NCI-H1105 (cell line): ENCODE measurements at places on chromosomes 5 and 9.
A peak's percentile ranks its signal among the peaks of the same experiment; 100 is the strongest.

DNA sequence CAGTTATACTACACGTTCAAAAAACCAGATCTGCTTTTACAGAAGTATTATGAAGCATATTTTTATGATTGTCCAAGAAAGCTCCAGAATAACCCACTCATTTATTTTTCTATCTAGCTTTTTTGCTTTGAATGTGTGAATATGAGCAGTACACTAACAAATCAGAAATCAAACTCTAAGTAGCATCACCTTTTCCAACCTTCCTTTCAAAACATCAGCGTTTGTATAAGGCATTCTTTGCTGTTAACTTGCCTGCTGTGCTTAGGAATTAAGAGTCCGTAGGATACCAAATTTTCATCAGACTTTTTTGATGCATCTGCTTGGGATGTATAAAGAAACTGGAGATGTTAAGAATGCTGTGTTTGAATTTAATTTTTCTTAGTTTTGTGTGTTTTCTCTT is 3.8 kb downstream of the TLE4 start:
- no peak for DNase-seq

- no peak for DNase-seq
Observed at GRCh38 chr5:68344447-68345111, 129.0 kb downstream of the PIK3R1 start.

DNA sequence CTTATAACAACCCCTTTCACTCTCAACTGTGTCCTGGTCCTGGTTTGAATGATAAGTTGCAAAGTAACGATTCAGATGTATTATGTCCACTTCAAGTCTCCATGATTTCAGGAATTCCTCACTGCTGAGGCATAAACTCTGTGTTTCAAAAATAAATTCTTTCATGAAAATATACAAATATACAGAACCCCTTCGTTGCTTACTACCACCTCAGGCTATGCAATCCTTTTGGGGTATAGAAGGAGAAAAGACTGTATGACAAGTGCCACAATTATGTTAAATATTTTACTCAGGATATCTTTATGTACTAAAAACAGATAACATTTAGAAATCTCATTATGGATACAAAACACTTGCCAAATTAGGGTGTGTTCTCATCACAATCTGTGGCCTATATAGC is 190.7 kb downstream of the KCTD16 start:
- DNase-seq: no peak

GRCh38 chr5:34886392-34887119 is 28.7 kb downstream of the RAD1 start:
- no peak for DNase-seq

DNA sequence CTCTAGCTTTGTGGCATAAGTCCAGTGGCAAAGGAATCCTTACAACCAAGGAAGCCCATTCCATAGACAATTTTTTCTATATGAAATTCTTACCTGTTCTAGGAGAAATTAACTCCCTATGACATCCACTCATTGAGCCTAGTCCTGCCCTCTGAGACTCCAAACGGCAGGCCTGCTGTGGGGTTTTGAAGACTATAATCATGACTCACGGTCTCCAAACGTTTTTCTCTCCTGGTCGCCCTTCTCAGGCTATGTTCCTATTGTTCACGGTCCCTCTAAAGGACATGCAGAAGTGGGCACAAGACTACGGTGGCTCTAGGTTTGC is 611 bp downstream of the EXOSC3 start:
- DNase-seq: no peak

- DNase-seq: no peak
Observed at GRCh38 chr9:88874391-88874790, 116.9 kb upstream of the S1PR3 start.

DNA sequence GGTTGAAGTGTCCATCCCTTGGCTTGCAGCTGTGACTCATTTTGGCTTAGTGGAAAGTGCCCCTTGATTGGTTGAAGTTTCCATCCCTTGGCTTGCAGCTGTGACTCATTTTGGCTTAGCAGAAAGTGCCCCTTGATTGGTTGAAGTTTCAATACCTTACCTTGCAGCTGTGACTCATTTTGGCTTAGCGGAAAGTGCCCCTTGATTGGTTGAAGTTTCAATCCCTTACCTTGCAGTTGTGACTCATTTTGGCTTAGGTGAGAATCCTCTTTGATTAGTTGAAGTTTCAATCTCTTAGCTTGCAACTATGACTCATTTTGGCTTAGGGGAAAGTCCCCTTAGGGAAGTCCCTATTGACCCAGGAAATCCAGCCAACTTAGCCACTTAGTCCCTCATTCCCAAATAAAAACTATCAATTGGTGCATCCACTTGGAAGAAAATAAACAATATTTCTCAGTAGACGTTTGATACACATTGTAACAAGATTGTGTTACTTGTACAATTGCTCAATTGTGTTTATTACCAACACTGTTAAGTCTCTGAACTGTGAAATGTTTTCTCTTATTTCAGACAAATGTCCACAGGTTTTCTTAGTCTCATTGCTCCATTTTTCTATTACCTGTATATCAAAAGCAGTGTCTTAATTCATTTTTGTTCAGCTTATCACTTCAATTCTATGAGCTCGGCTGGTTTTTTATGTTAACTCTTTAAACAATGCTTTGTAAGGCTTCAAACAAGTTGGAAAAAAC is 2308.8 kb upstream of the ACO1 start:
- DNase-seq: no peak

GRCh38 chr5:35373249-35373648 is 143.0 kb upstream of the PRLR start:
- DNase-seq: no peak

- peak; percentile 6 for DNase-seq
Observed at GRCh38 chr5:145347026-145347616, 488.0 kb downstream of the PRELID2 start.

- DNase-seq: no peak
Observed at GRCh38 chr5:68500813-68501212, 285.3 kb downstream of the PIK3R1 start.

- DNase-seq: no peak
Observed at GRCh38 chr9:130662970-130663257, 1.5 kb upstream of the PRDM12 start.

DNA sequence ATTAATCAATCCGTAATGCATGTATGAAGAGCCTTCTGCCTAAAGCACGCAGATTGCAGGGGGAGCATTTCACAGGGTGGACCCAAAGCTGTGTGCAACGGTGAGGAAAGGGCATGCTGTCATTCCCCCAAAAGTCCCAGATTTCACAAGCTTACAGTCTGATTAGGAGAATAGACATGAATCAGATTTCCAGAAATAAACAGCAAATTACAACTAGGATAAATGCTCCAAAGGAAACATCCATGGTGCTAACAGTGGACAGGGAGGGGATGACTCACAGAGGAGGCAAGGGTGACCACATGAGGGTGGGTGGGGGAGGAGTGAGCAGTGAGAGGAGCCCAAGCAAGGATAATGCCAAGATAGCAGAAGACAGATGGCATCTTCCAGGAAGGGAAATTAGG is 258.4 kb upstream of the TAS2R1 start:
- no peak for DNase-seq

- no peak for DNase-seq
Observed at GRCh38 chr9:129291041-129291501, 113.0 kb upstream of the IER5L start.

GRCh38 chr9:99602854-99603253 is 218.8 kb upstream of the NR4A3 start:
- DNase-seq: no peak

DNA sequence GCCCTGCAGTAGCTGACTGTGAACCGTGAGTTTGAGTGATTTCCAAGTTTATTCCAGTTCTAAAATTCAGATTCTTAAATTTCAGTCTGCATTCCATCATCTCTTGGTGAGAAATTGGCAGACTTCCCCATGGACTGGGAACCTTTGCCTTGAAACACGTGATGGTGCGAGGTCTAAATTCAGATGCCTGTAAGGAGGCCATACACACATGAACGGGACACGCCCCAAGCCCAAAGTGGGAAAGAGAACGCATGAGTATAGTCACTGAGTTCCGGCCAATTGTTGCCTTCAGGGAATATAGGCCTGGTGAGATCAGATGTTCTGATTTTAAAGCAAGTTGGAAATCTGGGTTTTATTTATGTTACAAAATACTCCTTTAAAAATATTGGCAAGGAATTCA is 1084.4 kb upstream of the WWC1 start:
- DNase-seq: no peak

DNA sequence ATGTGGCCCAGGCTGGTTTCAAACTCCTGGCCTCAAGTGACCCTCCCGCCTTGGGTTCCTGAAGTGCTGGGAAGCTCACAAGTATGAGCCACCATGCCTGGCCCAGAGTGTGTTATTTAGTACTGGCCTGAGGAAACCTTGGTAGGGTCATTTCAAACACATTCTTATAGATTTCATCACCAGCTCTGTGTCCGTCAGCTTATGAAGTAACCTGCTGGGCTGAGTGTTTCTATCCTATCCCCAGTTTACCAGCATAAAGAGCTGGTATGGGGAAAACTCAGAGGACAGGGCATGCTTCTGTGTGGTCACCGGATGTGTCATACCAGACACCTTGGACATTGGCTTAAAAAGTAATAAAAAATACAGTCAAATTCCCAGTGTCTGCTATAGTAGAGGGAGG is 45.3 kb downstream of the PTPN3 start:
- no peak for DNase-seq

DNA sequence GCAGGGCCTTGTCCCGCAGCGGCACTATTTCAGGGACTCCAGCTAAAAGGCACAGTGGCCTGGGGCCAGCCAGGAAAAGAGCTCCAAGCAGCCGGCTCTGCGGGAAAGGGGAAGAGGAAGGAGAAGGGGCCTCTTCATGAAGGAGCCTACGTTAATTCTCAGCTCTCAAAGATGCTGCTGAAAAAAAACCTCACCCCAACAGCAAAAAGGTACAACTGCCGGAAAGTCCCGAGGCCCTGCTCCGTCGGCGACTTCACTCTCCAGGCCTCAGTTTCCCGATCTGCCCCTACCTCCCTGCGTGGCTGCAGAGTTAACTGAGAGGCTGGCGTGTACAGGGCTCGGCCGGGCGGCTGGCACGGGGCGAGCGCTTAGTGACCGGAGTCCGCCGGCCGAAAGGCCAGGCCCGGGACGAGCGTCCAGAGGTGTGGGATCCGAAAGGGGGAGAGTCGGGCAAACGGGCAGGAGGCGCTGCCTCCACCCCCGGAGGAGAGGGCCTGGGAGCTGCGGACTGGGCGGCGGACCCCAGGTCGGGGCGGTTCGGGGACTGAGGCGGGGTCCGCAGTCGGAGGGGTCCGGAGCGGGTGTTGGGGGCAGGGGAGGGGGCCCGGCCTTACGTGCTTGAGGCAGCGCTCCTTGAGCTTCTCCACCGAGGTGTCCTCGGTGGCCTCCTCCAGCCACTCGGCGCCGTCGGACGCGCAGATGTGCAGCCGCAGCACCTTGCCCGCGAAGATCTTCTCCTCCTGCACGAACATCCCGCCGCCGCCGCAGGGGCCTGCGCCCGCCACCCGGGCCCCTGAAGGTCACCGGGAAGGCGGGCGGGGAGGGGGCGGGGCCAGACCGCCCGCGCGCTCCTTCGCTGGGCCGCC is 529 bp downstream of the UBAC1 start:
- no peak for DNase-seq

DNA sequence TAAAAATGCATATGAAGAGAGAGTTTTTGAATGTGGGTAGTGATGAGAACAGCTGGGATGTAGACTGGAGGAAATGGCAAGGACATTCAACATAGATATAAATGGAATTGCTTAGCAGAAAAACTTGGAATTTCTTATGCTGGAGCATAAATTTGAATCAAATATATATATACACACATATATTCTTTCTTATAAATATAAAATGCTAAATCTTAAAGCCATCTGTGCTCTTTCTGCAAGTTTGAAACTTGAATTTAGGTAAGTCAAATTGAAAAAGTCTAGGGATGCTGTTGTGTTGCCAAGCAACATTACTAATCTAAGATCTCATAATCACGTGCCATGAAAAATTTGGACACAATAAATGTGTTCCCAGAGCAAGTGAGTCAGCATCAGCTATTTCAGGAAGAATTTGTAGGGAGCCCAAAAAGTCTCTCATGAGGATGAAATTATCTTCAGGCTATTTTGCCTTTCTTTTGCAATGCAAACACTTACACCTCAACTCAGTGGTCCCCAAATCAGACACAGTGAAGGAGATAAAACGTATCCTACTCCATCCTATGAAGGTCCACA is 58.4 kb upstream of the ALDH1A1 start:
- DNase-seq: no peak

GRCh38 chr9:132238992-132239391 is 77.1 kb downstream of the NTNG2 start:
- DNase-seq: no peak

- no peak for DNase-seq
Observed at GRCh38 chr5:142749321-142749720, 20.9 kb upstream of the ARHGAP26 start.

DNA sequence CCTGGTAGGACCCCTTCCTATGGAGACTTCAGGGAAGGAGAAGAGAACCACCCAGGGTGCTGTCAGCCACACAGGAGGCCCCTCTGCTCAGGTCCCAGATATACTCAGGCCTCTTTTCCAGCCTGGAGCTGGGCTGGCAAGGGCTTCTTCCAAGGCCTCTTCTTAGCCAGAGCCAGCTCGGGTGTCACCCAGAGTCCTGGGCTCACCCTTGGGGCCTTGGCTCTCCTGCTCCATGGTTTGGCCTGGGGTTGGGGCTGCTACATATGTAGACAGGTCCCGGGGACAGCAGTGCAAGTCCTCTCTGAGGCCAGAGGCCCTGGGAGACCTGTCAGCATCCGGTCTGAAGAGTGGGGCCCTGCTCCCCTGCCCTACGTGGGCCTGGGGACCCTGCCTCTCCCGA is 22.8 kb downstream of the PAEP start:
- DNase-seq: no peak

GRCh38 chr5:45691656-45692055 is 4.5 kb downstream of the HCN1 start:
- DNase-seq: no peak

DNA sequence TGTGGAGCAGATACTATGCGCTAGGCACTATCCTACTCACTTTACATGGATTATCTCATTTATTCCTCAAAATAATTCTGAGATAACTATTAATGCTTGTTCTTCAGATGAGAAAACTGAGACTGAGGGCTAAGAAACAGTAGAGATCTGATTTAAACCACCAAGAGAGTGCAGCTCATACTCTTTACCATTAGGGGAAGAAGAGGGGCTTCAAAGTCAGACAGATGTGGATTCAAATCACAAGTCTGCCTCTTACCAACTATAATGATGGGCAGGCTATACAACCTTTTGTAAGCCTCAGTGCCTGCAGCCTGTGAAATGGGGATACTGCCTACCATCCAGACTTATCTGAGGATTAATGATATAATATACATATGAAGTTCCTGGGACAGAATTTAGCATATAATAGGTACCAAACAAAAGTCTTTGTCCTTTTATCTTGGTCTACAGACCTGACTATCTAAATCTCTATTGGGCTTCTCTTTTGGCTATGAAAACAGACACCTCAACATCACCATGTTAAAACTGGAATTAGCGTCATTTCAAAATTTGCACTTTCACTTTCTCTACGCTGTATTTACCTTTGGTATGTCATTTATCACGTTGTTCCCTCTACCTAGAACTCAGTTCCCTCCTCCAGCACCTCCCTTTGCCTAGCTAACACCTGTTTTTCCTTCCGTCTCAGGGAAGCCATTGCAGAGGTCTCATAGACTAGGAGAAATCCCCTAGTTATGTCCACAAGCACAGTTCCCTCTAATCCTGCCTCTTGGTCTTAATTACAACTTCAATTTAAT is 13.8 kb upstream of the TMEM267 start:
- no peak for DNase-seq
